ENCODE measurements at places on chromosomes 2 and 18.

DNA sequence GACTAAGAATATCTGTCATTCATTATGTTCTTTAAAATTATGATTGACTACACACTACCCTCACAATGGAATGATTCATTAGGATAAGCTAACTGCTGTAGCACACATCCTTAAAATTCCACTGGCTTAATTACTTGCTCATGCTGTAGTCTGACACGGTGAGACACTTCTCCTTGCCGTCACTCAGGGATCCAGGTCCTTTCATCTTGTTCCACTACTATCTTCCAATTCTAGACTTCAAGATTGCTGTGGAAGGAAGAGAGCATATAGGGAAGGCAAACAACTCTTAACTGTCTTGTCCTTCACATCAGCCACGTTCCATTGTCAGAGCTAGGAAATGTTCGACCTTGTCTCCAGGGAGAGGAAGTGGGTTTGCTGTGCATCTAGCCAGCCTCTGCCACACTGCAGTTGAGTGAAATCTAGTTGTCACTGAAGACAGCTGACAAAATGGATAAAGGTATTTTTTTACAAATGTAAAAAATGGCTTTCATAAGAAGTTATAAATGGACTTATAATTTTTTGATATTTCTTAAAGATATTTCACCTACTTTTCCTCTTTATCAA lies 30.1 kb downstream of the GREB1L start:
- H3K4me3 ChIP-seq: no peak overlapping the region
- no peaks in the 10 kb centered on the region for H3K27me3 ChIP-seq
- no peak overlapping the region for H3K27ac ChIP-seq
- H3K36me3 ChIP-seq: no peaks in the 10 kb centered on the region

GRCh38 chr2:167209784-167210183 lies 321.5 kb downstream of the XIRP2 start:
- no peak overlapping the region for H3K27ac ChIP-seq
- no peaks in the 10 kb centered on the region for H3K4me1 ChIP-seq
- no peaks in the 10 kb centered on the region for H3K27me3 ChIP-seq
- no peaks in the 10 kb centered on the region for H3K36me3 ChIP-seq
- no peak overlapping the region for H3K4me3 ChIP-seq
- DNase-seq: no peak

DNA sequence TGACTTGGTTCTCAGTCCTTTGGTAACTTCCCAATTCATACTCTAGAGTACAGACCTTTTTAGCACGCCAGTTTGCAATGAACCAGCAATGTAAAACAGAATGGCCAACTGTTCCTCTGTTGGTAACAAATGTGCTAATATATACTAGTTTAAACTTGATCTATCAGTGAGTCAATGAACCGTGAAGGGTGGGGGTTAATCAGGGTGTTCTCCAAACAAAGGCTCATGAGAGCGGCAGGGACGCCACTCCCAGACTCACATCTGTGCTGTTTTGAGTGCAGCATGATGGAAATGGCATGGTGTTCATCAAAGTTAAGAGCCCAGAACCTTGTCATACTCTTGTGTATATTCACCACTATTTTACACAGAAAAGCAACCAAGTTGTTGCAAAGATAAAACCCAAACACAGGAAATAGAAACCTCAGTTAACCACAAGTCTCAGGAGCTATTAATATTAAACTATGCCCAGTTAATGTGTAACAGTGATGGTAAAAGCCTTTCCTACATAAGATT lies 70.3 kb downstream of the CERKL start:
- no peaks in the 10 kb centered on the region for H3K36me3 ChIP-seq
- DNase-seq: no peak

- no peaks in the 10 kb centered on the region for H3K36me3 ChIP-seq
- no peaks in the 10 kb centered on the region for H3K4me1 ChIP-seq
- H3K4me3 ChIP-seq: no peak overlapping the region
- H3K27me3 ChIP-seq: no peaks in the 10 kb centered on the region
Measured at GRCh38 chr18:27826101-27826500, 350.8 kb downstream of the CDH2 start.

- no peak overlapping the region for H3K4me3 ChIP-seq
- no peaks in the 10 kb centered on the region for H3K36me3 ChIP-seq
- H3K27me3 ChIP-seq: no peaks in the 10 kb centered on the region
Measured at GRCh38 chr18:21391074-21391673, 149.1 kb downstream of the GREB1L start.

DNA sequence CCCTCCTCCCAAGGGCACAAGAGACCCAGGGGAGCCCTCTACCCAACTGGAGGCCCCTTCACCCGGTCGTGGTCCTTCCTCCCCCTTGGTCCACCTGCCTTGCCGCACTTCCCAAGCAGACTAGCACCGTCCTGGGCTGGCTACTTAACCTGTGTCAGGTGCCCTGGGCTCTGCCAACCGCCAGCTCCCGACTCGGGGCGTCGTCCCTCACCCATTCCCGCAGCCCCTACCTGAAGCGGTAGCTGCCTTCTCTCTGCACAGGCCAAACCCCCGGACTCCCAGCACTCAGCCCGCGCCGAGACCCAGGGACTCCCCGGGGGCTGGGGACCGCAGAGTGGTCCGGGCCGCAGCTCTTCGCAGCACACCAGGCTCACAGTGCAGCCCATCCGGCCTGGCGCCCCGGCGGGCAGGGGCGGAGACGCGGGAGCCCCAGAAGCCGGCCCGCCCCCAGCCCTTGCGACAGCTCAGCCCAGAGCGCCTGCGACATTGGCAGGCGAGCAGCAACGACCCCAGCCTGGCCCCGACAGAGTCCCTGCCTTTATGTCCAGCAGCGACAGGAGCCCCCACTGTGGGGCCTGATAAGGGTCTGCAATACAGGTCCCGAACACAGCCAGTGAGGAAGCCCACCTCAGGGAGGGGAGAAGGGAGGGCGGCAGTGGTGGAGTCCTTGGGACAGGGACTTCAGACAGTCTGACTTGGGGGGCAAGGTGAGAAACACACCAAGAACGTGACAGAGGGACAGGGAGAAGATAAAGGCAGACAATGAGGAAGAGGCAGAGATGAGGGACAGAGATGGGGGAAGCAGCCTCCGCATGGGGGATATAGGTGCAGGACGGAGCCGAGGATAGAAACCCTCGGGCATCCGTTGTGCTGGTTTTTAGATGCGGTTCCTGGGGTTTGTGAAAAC lies 31.0 kb upstream of the TNS1 start:
- H3K36me3 ChIP-seq: no peaks in the 10 kb centered on the region
- no peaks in the 10 kb centered on the region for H3K4me1 ChIP-seq
- no peak overlapping the region for H3K4me3 ChIP-seq
- no peak for DNase-seq
- H3K27me3 ChIP-seq: peaks cover 10% of the 10 kb centered on the region
- no peak overlapping the region for H3K27ac ChIP-seq

GRCh38 chr2:233410196-233410760 lies 56.0 kb downstream of the DGKD start:
- H3K4me1 ChIP-seq: peaks cover 25% of the 10 kb centered on the region
- H3K4me3 ChIP-seq: no peak overlapping the region
- no peak for DNase-seq
- no peak overlapping the region for H3K27ac ChIP-seq
- no peaks in the 10 kb centered on the region for H3K27me3 ChIP-seq

- H3K27ac ChIP-seq: no peak overlapping the region
- no peak for DNase-seq
- no peak overlapping the region for H3K4me3 ChIP-seq
- no peaks in the 10 kb centered on the region for H3K4me1 ChIP-seq
- H3K36me3 ChIP-seq: no peaks in the 10 kb centered on the region
Measured at GRCh38 chr2:172775319-172775718, 39.7 kb downstream of the RAPGEF4 start.

DNA sequence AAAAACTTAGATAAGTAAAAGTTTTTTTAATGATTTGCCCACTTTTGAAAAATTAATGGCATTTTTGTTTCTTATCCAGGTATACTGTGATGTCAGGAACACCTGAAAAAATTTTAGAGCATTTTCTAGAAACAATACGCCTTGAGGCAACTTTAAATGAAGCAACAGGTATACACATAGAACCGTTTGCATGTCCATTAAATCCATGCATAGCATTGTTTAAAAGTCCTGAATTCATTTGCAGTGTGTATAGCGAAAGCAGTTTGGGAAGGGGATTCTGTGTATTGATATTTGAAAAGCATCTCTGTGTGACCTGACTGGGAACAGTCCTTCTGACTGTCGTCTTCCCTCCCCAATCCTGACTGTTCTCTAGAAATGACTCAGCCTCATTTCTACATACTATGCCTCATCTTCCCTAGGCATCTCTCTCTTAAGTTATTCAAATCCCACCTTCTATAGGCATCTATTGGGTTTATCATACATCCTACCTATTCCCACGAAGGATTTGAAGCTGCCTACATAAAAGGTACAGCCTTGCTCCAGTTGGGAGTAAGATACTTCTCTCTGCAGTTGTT lies 79.2 kb upstream of the MAP3K20 start:
- H3K4me3 ChIP-seq: no peak overlapping the region
- H3K4me1 ChIP-seq: peaks cover 16% of the 10 kb centered on the region
- H3K27ac ChIP-seq: no peak overlapping the region
- no peaks in the 10 kb centered on the region for H3K36me3 ChIP-seq
- no peak for DNase-seq

GRCh38 chr2:33411765-33412164 lies 64.7 kb upstream of the RASGRP3 start:
- H3K4me1 ChIP-seq: no peaks in the 10 kb centered on the region
- H3K36me3 ChIP-seq: no peaks in the 10 kb centered on the region
- H3K27me3 ChIP-seq: no peaks in the 10 kb centered on the region
- no peak overlapping the region for H3K27ac ChIP-seq

DNA sequence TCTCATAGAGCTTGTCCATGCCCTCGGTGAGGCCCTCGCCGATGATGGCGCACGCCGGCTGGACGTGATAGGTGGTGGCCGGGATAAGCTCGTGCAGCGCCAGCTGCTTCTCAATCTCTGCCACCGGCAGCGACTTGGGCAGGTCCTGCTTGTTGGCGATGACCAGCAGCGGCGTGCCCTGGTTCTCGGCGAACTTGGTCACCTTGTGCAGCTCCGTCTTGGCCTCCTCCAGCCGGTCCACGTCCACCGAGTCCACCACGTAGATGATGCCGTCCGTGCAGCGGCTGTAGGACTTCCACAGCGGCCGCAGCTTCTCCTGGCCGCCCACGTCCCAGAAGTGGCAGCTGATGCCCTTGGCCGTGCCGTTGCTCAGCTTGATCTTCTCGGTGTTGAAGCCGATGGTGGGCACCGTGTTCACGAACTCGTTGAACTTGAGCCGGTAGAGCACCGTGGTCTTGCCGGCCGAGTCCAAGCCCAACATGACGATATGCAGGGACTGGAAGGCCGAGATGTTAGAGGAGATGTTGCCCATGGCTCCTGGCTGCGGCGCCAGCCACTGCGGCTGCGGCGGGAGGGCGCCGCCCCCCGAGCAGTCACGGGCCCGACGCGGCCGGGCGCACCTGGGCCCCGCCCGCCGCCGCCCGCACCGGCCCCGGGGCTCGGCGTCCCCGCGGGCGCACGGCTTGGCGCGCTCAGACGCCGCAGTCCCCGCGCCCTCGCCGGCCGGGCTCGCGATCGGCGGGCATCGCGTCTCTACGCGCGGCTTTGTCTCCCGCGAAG lies 636 bp downstream of the ARL4C start:
- H3K27me3 ChIP-seq: no peaks in the 10 kb centered on the region
- peaks cover 37% of the 10 kb centered on the region for H3K4me1 ChIP-seq
- peaks cover 7% of the 10 kb centered on the region for H3K36me3 ChIP-seq

- no peaks in the 10 kb centered on the region for H3K4me1 ChIP-seq
- DNase-seq: no peak
- H3K27me3 ChIP-seq: no peaks in the 10 kb centered on the region
- no peak overlapping the region for H3K27ac ChIP-seq
- H3K4me3 ChIP-seq: no peak overlapping the region
Measured at GRCh38 chr2:3595985-3596384, 1.1 kb downstream of the COLEC11 start.

- no peak overlapping the region for H3K4me3 ChIP-seq
- no peak for DNase-seq
- no peaks in the 10 kb centered on the region for H3K27me3 ChIP-seq
- no peak overlapping the region for H3K27ac ChIP-seq
- no peaks in the 10 kb centered on the region for H3K4me1 ChIP-seq
Measured at GRCh38 chr18:7642331-7642890, 75.3 kb downstream of the PTPRM start.

GRCh38 chr2:217912098-217913024 lies 90.4 kb downstream of the TNS1 start:
- H3K4me1 ChIP-seq: no peaks in the 10 kb centered on the region
- no peaks in the 10 kb centered on the region for H3K36me3 ChIP-seq
- no peak for DNase-seq

DNA sequence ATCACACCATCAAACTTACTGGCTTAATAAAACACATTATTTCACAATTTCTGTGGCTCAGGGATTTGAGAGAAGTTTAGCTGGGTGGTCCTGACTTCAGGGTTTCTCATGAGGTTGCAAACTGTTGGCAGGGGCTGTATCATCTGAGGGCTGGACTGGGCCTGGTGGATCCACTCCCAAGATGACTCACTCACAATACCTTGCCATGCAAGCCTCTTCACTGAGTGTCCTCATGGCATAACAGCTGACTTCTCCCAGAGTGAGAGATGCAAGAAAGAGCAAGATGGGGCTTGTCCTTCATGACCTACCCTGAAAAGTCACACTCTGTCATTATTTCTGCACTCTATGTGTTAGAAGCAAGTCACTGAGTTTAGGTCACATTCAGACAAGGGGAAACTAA lies 73.8 kb downstream of the AQP4 start:
- H3K4me3 ChIP-seq: no peak overlapping the region
- H3K27me3 ChIP-seq: 0 out of 2 replicates have a peak, but pooled peaks cover 2% of the 10 kb centered on the region
- H3K4me1 ChIP-seq: no peaks in the 10 kb centered on the region
- no peaks in the 10 kb centered on the region for H3K36me3 ChIP-seq
- H3K27ac ChIP-seq: no peak overlapping the region

DNA sequence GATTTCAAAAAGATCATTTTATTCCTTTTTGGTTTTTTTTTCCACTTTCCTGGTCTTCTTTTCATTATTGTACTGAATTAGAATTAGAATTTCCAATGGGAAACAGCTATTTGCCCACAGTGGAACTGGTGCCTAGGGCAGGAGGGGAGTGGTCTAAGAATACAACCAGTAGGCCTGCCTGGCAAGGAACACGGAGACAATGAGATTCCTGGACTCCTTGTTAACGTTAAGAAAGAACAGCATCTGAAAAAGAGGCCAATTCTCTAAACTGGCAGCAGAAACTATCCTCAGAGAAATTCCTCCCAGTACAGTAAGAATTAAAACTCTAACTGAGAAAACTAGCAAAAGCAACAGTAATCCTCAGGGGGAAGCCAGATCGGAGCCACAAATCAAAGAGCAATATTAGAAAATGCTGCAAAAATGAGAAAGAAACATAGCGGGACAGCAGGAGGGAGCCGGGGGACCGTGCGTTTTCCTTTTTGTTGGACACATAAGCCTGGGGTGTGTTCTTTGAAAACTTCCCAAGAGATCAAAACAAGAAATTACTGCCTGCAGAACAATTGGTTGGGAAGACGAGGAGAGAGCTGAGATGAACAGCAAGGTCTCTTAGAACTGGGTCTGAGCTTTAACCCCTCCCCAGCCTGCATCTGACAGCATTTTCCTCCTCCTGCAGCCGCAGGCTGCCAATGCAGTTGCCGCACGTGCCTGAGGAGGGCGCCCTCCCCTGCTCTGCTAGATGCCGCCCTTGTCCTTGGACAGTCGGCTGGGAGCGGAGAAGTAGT lies 776.0 kb downstream of the TSN start:
- H3K27me3 ChIP-seq: no peaks in the 10 kb centered on the region

Data from Panc1 (cell line).